Inflammatory macrophage treated with lipopolysaccharide for 4 hours (primary cell): ENCODE measurements at places on chromosomes 12 and 14.

DNA sequence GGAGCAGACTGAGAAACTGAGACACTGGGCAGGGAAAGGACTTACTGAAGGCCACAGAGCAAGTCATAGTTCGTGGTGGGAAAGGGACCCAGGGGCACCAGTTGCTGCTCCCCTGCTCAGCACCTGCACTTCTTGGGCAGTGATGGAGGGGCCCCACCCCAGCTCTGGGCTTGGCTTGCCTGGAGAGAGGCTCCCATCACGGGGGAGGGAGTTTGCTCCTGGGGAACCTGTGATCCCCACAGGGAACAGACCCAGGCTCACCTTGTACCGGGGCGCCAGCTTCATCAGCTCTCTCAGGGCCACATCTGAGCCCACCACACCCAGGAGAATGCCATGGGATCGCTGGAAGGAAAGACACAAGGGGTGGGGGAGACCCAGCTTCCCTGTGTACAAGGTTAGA, 39.8 kb downstream of the CACNA2D4 start:
- no peak for DNase-seq

GRCh38 chr12:6318440-6318879, 8.0 kb downstream of the PLEKHG6 start:
- DNase-seq, result no peak

DNA sequence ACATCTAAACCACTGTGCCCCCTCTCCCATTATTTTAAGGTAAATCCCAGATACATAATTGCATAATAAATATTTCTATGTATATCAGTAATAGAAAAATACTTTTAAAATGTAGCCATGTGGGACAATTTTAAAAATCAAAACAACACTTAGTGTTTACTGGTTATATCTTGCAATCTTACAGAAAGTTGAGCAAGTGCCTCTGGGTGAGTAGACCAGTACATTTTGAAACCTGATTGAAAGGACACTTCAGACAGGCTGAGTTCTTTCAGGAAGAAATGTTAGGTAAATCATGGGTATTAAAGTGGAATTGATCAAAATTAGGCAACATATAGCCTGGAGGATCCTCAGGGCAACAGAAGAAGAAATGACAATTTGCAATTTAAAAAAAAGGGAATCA, 7.2 kb downstream of the SLC38A4 start:
- no peak for DNase-seq

- DNase-seq, result no peak
Measured at GRCh38 chr14:24130380-24130716, at the start of gene FITM1. Gene FITM1 (plus strand): TSS chr14:24130659. CDS start chr14:24131564, 905 bp downstream.

DNA sequence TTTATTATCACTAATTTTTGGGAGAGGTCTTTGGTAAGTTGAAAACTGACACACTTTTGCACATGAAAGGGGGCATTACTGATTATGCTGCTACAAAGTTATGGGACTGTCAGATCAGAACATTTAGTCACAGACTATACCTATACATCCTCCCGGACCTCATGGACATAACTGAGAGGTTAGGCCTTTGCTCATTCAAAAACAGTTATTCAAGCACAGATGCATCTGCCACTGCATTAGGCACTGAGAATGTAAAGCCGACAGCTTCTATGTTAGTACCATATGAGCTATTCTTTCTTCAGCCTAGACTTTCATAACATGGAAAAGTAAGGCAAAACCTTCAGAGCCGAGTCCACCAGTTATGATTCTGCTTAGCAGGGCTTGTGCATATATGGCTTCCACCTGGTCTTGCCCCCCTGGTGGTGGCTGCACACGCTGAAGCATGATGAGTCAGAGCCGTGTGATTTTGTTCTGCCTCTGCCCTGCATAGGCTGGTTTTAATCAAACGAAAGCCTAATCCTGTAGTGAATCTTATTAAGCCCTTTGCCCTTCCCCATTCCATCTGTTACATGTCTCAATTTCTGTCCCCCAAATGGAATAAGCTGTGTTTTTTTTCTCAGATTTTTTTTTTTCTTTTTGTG, 21.8 kb upstream of the RNU6-8 start:
- DNase-seq, result no peak

GRCh38 chr12:117098361-117099217, 627 bp downstream of the TESC start:
- DNase-seq, result peak; percentile 18

DNA sequence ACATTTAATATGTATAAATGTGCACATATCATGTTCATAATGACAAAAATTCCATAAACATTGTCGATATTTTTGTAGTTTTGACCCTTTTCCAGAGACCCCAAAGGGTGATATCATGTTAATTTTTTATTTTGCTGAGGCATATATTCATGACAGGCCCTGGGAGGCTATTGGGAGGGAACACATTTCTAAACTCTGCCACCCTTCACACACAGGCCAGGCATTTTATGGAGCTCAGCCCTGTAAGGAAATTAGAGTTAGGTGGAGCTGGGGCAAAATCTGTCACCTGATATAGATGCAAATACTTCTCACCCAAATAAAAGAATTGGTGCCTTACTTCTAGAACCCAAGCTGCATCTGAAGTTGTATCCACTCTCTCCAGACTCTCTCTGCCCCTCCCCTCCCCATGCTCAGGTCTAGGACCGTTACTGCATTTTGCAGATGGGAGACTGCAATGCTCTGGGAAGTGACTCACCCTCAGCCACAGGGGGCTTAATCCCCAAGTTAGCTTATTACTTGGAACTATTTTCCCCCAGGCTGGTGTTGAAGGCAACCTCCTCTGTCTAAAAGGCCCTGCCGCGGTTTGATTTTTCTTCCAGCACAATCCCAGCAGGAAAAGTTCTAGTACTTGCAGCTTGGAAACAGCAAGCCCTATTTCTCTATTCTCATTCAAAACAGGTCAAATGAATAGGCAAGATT, 238.9 kb downstream of the EMP1 start:
- DNase-seq, result no peak

DNA sequence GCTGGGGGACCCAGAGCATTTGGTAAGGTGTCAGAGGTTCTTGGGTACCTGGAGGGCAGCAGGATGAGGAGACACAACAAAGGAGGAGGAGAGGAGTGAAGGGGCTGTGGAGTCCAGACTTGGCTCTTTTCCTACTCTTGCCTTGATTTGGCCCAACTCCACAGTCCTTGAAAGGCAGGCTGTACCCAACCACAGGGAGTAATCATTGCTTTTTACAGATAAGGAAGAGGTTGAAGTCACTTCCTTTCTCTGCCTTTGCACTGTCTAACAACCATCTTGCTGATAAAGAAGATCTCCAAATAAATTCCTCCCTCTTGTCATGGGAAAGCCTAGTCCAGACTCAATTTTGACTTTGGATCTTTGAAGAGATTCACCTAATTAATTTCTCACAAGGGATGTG, 226.8 kb upstream of the HMGA2 start:
- DNase-seq, result no peak

- peak; percentile 76 for DNase-seq
Measured at GRCh38 chr12:6386491-6386890, 2.5 kb downstream of the LTBR start.

- no peak for DNase-seq
Measured at GRCh38 chr14:100524233-100524932, 62.8 kb downstream of the BEGAIN start.

DNA sequence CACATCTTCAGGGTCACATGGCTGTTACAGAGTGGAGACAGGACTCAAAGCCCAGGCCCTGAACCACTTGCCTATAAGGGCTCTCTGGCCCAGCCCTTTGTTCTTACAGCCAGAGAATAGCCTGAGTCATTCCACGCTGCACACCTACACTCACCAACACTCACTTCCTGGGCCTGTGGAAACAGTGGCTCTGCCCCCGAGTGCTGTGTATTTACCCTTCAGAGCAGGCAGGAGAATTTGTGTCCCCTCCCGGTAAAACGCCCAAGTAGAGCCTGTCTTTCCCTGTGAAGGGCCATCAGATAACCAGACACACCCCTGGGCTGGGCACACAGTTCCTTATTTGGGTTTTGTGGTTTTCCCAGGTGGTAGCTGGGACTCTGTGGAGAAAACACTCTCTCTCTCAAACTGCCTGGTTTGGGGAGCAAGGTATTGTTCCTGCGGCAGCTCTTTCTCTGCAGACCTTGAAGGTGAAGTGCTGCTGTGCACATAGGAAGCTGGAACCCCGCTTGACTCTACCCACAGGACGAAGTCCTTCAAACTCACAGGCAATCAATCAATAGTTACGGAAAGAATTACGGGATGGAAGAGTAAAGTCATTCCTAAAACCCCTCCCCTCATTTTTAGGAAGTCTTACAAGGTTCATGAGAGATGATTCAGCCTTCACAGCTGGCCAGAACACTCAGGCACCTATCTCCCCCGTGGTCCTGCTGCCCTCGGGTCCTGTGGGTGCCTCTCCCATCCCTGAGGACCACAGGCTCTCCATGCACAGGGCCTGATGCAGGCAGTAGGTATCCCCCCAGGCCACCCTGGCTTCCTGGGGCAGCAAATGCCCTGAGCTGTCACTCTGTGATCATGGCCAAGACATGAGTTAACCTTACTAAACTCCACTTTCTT, 20.3 kb downstream of the FIGNL2 start:
- DNase-seq, result peak; percentile 30

DNA sequence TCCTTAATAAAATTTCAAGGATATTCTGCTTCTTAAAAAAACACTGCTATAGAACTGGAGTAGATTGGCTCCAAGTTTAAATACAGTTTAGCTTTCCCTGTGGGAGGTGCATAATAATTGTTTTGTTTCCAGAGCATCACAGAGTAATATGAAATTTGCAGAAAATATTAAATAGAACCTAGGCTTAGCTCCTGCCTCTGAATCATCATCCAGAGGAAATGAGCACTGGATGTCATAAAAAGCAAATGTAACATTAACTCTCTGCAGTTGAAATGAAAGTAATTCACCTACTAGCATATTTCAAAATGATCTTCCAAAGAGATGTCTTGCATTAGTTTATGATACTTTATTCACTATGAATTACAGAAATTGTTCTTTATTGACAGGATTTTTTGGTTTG, 769.8 kb downstream of the C12orf50 start:
- DNase-seq, result no peak

- no peak for DNase-seq
Measured at GRCh38 chr12:113171543-113171942, 13.7 kb downstream of the DDX54 start.

DNA sequence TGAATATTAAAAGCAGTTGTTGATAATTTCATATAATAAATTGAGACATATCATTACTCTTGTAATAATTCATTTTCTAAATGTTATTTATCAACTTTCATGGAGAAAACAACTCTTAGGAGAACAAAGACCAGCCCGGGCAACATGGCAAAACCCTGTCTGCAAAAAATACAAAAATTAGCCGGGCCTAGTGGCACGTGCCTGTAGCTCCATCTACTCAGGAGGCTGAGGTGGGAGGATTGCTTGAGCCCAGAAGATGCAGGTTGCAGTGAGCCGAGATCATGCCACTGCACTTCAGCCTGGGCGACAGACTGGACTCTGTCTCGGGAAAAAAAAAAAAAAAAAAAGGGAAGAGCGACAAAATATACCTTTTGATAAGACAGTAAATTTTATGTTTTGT, 21.2 kb downstream of the SLC35E3 start:
- no peak for DNase-seq

GRCh38 chr14:84152452-84152851, 1377.5 kb upstream of the FLRT2 start:
- no peak for DNase-seq

- DNase-seq, result peak; percentile 35
Measured at GRCh38 chr12:57456145-57456700, 1.1 kb downstream of the INHBE start.

DNA sequence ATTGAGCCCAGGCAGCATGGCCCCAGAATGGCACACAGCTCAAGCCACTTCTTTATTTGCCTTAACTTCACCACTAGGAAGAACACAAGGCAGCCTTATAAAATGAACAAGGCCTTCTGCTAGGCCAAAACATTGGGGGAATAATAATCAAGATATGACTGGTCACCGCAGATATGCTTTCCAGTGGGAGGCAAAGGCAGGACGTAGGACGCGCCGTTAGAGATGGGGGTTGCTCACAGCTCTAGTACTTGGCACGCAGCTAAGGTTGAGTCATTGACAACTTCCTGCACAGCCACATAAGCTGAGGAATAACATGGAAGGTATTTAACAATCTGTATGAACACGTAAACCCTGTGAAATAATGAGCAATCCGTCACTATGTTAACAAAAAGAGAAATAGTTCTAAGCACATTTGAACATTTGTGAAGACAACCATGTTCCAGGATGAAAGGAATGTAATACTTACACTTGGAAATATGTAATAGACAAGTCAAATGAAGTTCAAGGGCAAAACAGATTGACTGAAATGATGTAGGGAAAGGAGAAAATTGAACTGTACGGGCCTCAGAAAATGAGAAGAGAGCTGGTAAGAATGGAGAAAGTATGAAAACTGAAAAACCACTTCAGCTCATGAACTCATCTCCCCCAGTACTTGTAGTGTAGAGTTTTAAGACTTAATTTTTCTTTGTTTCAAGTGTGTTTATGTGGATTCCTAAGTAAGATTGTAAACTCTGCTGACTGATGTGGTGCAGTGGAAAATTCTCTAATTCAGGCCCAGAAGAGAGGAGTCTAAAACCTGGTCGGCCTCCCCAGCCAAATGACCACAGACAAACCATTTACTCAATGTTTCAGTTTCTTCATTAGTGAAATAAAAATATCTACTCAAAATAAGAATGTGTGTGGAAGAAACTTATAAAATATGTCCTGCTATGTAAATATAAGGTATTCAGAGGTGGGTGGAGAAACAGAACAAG, 59.3 kb upstream of the CCDC91 start:
- DNase-seq, result no peak

- no peak for DNase-seq
Measured at GRCh38 chr12:56933826-56934625, at the start of gene SDR9C7. Gene SDR9C7 (minus strand): TSS chr12:56934408. CDS start chr12:56934261, 147 bp downstream.

GRCh38 chr12:117547209-117547608, 185.8 kb upstream of the NOS1 start:
- DNase-seq, result no peak

DNA sequence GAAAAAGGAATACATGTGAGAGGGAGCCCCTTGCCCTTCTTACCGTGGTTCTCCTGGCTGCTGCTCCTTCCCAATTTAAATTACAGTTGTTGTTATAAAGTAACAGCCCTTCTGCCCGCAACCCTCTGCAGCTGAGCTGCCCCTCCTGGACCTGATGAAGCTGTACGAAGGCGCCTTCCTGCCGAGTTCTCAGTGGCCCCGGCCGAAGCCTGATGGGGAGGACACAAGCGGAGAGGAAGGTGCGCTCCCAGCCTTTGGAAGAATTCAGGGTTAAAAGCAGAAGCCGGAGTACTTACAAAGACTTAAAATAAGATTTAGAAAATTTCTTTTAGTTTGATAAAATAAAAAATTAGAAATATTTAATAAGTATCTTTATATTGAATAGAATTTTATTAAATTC, 55.2 kb downstream of the EP400 start:
- no peak for DNase-seq

- no peak for DNase-seq
Measured at GRCh38 chr12:131355361-131356245, 355.3 kb upstream of the SFSWAP start.

GRCh38 chr14:79971330-79971729, 240.0 kb downstream of the DIO2 start:
- DNase-seq, result no peak
